ENCODE measurements at places on chromosomes 4 and X.

DNA sequence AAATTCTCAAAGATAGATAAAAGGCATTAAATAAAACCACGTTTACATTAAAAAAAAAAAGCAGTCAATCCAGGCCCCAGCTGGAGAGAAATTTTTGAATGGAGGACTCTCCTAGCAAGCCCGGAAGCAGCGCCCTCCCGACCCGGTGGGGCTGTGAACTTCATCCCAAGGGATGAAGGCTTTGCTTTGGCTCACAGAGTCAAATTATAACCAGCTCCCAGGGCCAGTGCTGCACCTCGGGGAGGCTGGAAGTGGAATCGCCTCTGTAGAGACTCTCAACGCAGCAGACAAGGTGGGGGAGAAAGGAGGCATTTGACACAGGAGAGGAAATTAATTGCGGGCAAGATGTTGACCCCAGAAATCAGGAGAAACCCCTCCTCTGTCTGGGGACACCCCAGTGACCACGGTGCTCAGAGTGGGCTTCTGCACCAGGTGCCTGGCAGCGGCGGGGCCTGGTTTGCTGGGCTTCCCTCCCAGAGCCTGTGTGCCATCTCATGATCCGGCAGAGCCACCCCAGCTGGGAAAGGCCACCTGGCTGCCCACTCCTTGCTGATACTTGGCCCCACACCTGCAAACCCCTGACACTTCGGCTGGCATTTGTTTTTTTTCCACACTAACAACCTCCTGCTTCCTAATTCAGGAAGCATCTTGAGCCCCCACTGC, 71.7 kb downstream of the ABLIM2 start:
- no peak for DNase-seq

- no peak for DNase-seq
Observed at GRCh38 chrX:21174439-21174838, 199.8 kb upstream of the CNKSR2 start.

DNA sequence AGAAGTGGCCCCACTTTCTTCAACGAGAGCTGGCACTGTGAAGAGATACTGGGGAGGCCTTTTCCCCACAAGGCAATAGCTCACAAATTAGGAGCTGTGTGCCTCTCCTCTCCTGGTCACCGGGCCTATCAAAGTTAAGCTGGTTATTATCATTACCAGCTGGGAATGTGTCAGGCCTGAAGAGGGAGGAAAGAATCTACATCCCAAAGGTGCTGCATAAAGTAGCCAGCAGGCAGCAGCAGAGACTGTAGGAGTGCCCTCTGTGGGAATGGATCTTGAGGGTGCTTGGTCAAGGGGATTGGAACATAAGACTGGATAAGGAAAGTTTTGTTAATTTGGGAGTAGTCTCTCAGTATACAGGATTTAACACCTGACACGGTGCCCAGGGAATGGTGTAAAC, 9.1 kb upstream of the TMPRSS11D start:
- DNase-seq, result no peak

DNA sequence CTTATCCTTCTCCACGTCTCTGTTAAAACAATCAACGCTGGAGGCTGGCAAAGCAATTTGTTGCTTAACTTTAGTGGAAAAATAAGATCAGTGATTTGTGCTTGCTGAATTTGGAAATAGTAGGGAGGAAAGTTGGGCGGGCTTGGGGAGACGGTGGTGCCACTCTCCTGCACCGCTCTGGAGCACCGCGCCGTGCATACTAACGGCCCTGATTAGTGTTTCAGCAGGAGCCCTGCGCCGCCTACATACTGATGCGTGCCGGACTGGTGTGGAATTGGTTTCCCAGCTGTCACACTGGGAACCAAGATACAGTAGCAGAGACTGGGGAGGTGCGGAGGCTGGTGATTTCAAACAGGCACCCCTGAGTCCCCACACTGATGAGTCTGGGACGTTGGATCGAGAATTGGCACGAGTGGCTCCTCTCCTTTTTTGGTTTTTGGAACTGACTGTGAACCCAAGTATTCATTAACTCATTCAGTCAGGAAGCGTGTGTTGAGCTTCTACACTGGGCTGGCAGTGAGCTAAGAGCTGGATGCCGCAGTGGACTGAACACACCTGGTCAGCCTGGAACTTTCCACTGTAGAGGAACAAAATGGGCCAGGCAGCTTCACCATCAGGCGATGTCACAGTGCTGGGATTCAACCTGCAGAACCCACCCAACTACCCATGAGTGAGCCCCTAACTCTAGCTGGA, 29.0 kb upstream of the PSAPL1 start:
- DNase-seq, result no peak

- DNase-seq, result no peak
Observed at GRCh38 chr4:75057369-75057768, 124.5 kb downstream of the PARM1 start.

- no peak for DNase-seq
Observed at GRCh38 chr4:86403575-86403974, 43.7 kb upstream of the MAPK10 start.

DNA sequence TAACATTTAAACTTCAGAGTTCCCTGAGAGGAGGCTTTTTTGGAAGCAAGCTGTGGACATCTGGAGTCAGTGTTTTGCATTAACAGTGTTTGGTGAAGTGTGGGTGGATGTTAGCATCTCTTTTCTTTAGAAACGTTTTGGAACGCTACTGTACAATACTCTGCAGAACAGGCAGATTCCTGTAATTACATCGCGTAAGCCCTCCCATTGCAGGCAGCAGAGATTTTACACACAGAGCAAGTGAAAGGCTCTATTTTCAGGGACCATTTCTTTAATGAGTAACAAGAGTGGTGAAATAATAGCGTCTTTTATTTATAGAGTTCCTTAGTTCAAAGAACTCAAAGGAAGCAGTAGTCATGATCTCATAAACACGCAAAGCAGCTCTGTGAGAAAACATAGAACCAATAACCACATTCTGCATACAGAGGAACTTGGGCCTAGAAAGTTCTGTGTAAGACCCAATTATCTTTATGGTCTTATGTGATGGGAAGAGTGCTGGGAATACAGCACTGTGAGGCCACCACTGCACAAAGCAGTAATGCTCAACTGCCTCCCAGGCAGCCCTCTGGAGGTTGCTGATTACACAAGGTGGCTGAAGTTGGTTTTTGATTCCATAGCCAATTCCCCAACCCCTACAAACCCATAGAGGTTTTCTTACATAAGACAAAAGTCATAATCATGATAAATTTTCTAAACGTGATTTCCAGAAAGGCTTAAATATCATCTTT, 298.7 kb upstream of the EPHA5 start:
- DNase-seq, result no peak

- DNase-seq, result no peak
Observed at GRCh38 chrX:46912098-46912602, at the start of gene JADE3. Gene JADE3, plus strand, starts transcription at chrX:46912421. Its CDS starts 72,474 bp downstream, at chrX:46984895.

DNA sequence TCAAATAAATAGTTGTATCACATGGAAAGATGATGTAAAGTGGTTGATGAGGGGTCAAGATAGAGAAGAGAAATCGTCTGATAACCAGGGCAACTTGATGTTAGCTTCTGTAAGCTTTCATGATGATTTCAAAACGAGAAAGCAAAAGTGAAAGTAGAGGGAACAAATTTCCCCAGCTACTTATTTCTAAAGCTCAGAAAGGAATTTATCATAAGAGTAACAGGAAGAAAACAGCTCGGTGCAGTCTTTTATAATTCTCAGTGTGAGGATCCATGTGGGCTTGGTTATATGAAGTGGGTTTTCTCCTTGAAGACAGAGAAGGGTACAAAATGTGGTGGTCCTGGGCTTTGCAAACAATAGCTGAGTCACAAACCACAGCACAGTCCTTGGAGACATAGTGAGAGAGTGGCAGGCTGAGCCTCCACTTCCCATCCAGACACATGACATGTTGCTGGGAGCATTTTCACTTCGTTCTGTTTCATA, 32.1 kb upstream of the GLRA2 start:
- DNase-seq, result no peak

- DNase-seq, result no peak
Observed at GRCh38 chrX:5829469-5829868, 399.2 kb downstream of the NLGN4X start.

DNA sequence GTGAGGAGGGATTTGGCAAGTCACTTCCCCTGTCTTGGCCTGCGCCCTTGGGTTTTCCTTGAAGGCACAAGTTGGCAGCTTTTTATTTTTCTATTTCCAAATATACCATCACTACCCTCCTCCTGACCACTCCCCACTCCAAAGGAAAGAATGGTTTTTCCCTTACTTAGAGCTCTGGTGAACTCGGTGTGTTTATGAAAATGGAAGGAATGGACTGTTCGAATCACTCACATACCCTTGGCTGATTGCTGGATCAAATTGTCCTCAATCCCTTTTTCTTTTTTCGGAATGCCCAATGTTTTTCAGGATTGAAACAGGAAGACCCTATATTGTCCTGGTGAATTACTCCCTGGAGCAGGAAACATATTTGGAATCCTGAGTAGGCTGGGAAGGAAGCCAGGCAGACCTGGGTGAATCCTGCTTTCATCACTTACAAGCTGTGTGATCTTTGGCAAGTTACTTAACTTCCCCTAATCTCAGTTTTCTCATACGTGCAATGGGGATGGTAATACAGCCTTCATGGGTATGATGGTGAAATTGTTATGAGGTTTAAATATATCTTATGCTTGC, 70.7 kb downstream of the RTL5 start:
- no peak for DNase-seq

- no peak for DNase-seq
Observed at GRCh38 chrX:12378253-12378652, 240.0 kb downstream of the FRMPD4 start.

DNA sequence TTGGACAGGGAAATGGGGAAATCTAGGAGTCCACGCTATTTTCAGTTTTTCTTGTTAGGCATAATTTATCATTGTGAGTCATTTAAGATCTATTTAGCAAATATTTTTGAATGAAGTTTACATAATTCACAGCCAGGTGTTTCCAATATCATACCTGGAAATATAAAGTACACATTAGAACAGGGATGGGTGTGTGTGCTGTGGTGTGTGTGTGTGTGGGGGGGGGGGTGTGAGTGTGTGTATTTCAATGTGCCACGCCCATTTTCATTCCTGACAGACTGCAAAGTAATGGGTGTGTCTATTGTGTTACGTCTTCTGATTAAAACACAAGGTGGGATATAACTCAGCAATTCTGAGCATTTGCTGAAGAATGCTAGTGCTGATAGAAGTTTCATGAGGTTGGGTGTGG, 33.2 kb downstream of the ARHGAP10 start:
- no peak for DNase-seq

DNA sequence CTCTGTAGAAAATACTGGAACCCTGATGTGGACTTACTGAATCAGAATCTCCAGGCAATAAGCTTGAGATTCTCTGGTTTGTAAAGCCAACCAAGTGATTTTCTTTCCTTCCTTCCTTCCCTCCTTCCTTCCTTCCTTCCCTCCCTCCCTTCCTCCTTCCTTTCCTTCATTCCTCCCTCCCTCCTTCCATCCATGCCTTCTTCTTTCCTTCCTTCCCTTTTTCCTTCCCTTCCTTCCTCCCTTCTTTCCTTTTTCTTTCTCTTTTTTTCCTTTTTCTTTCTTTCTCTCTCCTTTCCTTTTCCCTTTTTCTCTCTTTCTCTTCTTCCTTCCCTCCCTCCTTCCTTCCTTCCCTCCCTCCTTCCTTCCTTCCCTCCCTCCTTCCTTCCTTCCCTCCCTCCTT, 450.8 kb downstream of the GRXCR1 start:
- no peak for DNase-seq

- DNase-seq, result no peak
Observed at GRCh38 chr4:15557786-15558550, 88.3 kb downstream of the CC2D2A start.

GRCh38 chr4:13541176-13541604, 3.1 kb downstream of the NKX3-2 start:
- no peak for DNase-seq

DNA sequence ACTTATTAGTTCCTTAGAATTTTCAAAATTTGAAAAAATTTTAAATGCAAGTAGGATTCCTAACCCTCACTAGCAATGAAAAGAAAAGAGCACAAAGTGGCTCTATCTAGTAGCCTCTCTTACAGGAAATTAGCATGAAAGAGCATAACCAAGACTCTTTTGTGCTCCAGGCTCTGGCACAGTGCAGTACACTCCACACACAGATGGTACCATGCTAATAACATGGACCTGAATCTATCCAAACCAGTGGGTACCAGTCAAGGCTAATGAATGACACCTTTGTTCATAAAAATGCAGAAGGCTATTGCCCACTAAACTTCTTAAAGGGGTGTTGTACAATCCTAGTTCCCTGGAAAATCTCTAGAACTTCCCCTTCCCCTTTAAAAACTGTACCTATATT, 119.0 kb downstream of the MANBA start:
- DNase-seq, result no peak
